Naive B cell (primary cell): ENCODE measurements at places on chromosomes 3 and 15. TPM values are rescaled to one million over a fixed set of nuclear protein-coding genes. Genes with fewer than 3 reads are reported as not detected.

RTP3 gene
- not detected for polyA plus RNA-seq

CCR9 gene
- polyA plus RNA-seq: 4.5 TPM

PRSS50 gene
- polyA plus RNA-seq: not detected

SLITRK3 gene
- polyA plus RNA-seq: not detected

MINAR1 gene
- not detected for polyA plus RNA-seq

MST1 gene
- 0.41 TPM for polyA plus RNA-seq
